Activated T-helper 1 cell treated with Interleukin-2 at 50 U/mL for 16 hours (primary cell): ENCODE measurements at places on chromosomes 1 and 21.

GRCh38 chr1:109751531-109752260 lies 10.9 kb upstream of the GSTM3 start:
- DNase-seq, result no peak

DNA sequence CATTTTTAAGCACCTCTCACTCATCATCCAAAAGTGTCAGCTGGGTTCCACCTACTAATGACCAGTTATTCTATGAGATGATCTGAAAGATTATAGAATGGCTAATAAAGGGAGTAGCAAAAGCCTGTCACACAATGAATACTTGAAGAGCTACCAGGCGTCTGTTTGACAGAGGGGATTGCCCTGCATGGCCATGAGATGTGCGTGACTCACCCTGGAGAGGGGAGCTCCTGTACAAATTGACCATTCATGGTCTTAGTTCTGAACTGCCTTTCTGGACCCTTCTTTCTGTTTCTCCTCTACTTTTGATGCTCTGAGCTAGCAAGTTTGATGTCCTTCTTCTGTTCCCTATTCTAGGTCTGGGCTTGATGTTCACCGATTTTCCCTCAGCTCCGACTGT lies 85.2 kb upstream of the ABCD3 start:
- DNase-seq, result no peak

DNA sequence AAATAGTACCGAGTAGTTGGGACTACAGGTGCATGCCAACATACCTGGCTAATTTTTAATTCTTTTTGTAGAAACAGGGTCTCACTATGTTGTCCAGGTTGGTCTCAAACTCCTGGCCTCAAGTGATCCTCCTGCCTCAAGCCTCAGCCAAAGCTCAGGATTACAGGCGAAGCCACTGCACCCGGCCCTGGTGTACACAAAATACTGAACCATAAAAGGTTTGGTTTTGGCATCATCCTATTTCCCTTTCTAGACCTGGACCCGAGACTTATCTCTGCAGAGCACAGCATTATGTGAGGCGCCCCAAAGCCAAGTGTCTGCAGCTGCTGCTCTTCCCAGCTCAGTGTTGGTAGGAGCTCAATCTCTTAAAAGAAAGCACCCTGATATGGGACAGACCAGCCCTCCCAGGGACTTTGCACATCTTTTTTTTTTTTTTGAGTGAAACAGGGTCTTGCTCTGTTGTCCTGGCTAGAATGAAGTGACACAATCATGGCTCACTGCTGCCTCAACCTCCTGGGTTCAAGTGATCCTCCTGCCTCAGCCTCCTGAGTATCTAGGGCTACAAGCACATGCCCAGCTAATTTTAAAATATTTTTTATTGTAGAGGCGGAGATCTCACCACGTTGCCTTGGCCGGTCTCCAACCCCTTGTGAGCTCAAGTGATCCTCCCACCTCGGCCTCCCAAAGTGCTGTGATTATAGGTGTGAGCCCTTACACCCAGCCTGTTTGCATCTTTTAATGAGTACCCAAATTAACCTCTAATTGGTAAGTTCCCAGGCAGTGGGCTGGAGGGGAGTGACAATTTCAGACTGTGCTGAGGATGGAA lies 20.4 kb downstream of the TEX35 start:
- no peak for DNase-seq

- no peak for DNase-seq
These were observed 261.8 kb downstream of the FOXD2 start for GRCh38 chr1:47699492-47700235.

- no peak for DNase-seq
These were observed 37.3 kb upstream of the LGALS8 start for GRCh38 chr1:236486356-236487002.

- DNase-seq, result no peak
These were observed 17.2 kb upstream of the ATP1A4 start for GRCh38 chr1:160133990-160134770.

DNA sequence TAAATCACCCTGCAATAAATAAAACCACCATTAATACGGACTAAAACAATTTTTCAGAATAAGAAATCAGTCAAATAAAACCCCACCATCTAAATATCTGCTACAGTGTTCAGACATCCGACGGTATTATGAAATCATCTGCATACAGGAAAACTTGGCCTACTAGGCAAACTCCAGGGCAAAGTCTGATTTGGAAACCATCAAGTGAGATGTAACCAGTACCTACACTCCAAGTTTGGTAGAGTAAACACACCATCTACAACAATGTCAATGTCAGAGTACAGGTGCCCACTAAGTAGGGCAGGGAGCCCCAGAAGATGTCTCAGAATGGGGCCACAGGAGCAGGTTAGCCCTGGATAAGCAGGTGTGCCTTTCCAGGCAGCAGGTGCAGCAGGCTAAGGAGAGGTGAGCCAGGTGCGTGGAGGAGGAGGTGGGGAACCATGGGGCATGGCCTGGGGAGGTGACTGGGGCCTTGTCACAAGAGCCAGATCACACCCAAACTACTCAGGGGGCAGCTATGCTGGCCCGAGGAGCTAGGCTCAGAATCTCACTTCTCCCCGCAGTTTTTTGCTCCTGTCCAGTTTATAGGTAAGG lies 59.6 kb downstream of the CAPZB start:
- no peak for DNase-seq

GRCh38 chr1:224785622-224786021 lies 143.9 kb upstream of the DNAH14 start:
- no peak for DNase-seq

DNA sequence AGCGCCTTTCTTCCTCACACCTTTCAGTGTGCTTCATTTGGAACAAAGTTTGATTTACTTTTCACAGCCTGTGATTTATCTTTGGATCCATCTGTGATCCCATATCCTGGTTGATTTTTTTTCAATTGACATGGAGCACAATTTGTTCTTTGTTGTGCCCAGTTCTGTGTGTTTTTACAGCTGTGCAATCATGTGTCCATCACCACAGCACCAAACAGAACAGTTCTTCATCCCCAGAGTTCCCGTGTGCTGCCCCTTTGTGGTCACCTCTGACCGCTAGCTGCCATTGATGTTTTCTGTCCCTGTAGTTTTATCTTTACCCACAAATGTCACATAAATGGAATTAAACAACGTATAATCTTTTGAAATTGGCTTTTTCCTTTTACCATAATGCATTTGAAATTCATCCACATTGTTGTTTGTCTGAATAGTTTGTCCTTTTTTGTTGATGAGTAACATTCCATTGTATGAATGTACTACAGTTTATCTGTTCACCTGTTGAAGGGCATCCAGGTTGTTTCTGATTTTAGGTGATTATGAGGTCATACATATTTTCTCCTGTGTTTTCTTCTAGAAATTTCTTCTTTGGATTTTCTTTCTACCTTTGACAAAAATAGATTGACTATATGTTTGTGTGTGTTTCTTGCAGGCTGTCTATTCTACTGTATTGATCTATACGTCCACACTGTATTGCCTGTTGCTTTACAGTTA lies 17.4 kb downstream of the MIGA1 start:
- no peak for DNase-seq

DNA sequence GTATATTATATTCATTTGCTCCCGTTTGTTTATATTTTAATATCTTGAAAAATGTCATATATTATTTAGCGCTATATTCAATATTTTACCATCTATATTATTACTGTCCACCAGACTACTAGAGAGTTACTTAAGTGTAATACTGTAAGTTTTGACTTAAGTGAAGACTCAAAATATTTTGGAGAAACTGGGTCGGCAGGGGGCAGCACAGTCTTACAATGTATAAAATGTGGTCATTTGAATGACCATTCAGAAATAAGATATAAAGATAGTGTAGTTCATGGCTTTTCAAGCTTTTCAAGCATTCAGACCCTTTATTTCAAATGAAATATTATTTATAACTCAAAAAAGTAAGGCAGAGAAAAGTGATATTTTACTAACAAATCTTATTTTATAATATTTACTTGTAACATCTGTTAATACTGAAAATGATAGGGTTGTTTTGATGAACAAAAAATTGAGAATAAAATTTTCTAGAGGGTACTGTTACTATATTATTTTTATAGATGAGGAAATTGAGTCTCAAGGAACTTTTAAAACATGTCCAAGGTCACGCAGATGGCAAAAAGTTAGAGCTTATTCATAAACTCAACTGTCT lies 89.0 kb upstream of the SERTAD4 start:
- DNase-seq, result no peak

GRCh38 chr1:157376681-157377080 lies 175.6 kb downstream of the FCRL5 start:
- DNase-seq, result no peak

- DNase-seq, result no peak
These were observed 96.3 kb upstream of the GALNT2 start for GRCh38 chr1:229970714-229971113.
